Ecto neural progenitor cell (in vitro differentiated cells): ENCODE measurements at places on chromosomes 7 and 10.
A peak's percentile ranks its signal among the peaks of the same experiment; 100 is the strongest.

GRCh38 chr10:20228729-20229128 lies 412.5 kb downstream of the PLXDC2 start:
- DNase-seq, result no peak

DNA sequence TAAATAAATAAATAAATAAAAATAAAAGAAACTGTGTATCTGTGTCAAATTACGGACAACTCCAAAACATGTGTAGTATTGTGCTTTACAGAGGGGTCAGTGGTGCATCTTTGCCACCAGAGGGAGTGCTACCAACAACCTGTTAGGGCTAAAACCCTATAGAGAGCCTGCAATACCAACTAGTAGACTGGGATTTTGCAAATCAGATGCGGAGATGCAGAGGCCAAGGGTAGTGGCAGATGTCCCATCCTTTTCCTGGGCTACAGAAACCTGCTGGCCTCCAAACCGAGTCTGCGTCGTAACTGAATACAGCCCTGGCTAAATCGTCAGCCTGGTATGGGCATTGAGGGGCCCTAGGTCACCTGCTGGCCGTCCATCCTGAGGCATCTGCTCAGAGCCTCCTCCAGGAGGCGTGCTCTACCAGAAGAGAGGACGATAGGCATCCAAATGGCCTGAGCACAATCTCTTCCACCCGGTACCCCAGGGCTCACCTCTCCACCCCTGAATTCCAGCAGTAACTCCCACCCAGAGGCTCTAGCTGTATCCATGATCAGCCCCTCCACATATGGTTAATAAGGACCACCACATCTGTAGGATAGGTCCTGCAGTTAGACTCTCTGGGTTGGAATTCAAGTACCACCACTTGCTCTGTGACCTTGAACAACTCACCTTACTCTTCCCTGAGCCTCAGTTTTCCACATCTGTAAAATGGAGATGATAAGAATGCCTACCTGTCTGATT lies 6.2 kb upstream of the RRP12 start:
- peak; percentile 80 for DNase-seq

DNA sequence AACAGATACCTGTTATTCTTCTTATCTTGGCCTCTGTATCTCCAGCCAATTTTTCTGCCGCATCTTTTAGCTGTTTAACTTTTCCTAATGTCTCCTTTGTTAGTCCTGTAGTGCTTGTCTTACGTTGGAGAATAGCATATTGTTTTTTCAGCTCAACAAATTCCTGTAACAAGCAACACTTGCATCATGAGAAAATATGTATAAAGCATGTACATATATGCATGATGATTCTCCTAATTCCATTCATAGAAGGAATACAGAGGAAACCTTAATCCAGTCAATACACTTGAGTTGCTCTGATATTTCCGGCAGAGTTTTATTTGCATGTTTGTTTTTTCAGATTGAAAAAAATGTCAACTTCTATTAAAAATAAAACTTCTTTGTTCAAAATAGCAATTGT lies 26.1 kb upstream of the LAMB1 start:
- no peak for DNase-seq

GRCh38 chr10:46227936-46228562 lies 58.7 kb upstream of the ANTXRL start:
- DNase-seq, result peak; percentile 51

- no peak for DNase-seq
Measured at GRCh38 chr7:11461946-11462345, 370.1 kb downstream of the THSD7A start.

DNA sequence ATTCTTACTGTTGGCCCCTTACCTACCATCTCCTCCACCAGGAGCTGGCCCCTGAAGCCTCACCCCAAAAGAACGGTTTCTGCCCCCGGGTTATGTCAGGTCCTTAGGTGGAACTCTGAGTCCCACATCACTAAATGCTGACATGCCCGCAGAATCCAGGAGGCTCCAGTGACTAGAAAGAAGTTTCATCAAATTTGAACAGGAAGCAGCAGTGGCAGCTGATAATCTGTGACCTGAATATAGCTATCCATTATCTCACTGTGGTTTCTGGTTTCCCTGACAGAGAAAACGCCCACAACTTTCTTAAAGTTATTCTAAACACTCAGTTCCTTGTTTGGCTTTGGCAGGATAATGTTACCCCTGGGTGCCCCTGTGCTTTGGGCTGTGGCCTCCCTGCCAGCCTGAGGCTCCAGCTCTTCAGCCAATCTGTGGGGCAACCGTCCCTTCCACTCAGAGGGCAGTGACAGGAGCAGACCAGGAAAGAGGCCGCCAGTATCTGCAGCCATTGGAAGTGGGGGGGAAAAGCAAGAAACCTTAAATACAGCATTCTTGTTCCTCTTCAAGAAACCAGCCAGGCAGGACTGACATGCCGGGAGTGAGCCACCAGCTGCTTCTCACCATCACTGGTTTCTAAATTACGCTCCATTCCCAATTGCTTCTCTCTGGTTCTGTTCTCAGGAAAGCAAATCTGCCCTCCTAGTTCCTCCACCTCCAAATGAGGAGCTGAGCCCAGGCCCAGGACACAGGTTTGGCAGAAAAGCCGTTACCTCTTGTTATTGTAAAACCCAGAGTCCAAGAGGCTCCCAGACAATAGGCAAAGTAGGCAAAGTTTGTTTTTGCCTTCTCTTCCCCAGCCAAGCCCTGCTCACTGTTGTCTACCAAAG lies 41.2 kb upstream of the VCL start:
- no peak for DNase-seq

GRCh38 chr7:137611606-137612005 lies 235.2 kb downstream of the DGKI start:
- no peak for DNase-seq

DNA sequence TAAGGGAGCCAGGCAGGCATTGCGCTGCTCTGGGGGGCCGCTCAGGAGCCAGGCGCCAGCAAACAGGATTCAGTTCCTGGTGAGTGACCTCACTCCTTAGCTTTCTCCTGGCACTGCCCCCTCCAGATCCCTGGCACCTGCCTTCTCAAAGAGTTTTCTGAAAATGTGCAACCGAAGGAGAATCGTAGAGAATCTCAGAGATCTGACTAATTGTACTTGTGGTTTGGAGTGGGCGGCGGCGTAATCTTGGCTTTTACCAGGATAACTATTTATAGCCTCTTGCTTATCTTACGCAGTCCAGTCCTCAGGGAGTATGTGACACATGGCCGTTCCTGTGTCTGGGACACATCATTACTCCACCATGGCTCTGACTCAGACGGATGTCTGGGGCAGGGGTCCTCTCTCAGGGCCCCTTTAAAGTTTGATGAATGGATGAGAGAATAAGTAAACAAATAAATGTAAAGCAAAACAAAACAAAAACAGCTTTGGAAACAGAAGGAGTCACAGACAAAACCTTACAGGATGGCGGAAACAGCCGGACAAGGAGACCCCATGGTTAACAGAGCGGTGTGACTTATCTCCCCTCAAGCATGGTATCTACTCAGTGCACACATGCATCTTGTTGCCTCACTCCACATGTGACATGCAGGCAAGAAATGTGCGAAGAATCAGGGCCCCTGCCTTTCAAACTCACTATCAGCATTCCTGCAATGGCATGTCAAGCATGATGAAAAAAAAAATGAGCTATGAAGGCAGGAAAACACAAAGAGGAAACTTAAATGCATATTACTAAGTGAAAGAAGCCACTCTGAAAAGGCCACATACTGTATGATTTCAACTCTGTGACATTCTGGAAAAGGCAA lies 99.7 kb downstream of the TNS3 start:
- no peak for DNase-seq

DNA sequence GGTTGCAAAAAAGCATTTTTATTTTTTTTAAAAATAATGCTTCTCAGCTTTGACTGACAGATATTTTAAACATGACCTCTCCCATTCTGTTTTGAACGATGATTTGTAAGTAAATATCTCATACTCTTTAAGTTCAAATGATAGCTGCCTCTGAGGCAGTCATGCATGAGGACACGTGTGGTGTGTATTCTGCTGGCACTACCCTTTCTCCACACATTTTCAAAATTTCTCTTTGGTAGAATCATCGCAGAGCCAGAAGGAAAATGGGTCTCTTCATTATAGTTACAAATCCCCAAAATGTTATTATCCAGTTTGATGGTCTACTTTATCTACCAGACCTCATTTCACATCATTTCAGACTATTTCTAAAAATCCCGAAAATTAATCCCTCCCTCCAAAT lies 55.1 kb downstream of the FZD1 start:
- no peak for DNase-seq

GRCh38 chr10:89502549-89502948 lies 32.8 kb downstream of the SLC16A12 start:
- no peak for DNase-seq

DNA sequence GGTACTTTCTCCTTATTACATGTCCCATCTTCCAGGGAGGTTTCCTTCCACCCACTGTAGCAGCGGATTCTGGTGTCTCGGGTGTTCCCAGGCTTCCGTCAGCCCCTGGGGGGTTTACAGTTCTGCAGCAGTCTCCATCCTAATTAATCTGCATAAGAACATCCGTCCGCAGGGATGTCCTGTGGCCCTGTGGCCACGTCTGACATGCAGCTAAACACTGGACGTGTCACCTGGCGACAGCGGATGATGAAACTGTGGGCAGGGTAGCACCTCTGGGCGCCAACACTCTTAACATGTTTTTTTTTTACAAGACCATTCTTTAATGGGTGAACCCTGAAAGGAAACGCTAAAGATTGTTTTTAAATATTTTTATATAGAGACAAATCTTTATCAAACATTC lies 58.2 kb downstream of the DIP2C start:
- DNase-seq, result no peak

DNA sequence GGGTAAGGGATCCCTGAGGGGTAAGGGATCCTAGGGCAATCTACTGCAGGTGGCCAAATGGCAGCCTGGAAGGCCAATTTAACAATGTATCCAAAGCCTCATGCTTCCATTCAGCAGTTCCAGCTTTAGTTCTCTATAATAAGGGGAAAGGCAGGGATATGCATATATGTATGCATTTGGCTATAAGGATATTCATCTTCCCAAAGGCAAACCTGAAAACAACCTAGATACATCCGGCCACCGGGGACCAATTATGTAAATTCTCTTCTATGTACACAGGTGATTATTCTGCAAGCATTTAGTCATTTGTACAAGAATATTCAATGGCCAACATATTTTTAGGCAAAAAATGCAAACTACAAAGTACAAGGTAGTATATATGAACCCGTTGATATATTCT lies 26.7 kb downstream of the PSAP start:
- DNase-seq, result no peak

- no peak for DNase-seq
Measured at GRCh38 chr7:421136-421991, 98.3 kb downstream of the PDGFA start.

- DNase-seq, result peak; percentile 82
Measured at GRCh38 chr10:117552156-117552631, 9.6 kb downstream of the EMX2 start.

DNA sequence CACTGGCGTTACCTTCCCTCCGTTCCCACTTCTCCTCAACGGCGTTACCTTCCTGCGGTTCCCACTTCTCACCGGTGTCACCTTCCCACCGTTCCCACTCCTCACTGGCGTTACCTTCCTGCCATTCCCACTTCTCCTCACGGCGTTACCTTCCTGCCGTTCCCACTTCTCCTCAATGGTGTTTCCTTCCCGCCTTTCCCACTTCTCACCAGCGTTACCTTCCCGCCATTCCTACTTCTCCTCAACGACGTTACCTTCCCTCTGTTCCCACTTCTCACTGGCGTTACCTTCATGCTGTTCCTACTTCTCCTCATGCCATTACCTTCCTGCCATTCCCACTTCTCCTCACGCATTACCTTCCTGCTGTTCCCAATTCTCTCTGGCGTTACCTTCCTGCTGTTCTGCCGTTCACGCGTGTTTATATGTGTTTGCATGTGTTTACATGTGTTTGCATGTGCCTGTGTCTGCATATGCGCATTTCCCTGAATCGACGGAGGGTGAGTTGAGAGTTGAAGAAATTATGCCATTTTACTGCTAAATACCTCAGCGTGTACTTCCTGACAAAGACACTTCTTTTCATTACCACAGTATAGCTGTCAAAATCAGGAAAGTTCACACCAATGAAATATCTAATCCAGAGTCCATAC lies 23.2 kb upstream of the CFAP46 start:
- DNase-seq, result no peak

- no peak for DNase-seq
Measured at GRCh38 chr10:61040399-61041016, 96.5 kb upstream of the RHOBTB1 start.

- DNase-seq, result peak; percentile 82
Measured at GRCh38 chr7:22193450-22193983, 163.4 kb downstream of the RAPGEF5 start.

DNA sequence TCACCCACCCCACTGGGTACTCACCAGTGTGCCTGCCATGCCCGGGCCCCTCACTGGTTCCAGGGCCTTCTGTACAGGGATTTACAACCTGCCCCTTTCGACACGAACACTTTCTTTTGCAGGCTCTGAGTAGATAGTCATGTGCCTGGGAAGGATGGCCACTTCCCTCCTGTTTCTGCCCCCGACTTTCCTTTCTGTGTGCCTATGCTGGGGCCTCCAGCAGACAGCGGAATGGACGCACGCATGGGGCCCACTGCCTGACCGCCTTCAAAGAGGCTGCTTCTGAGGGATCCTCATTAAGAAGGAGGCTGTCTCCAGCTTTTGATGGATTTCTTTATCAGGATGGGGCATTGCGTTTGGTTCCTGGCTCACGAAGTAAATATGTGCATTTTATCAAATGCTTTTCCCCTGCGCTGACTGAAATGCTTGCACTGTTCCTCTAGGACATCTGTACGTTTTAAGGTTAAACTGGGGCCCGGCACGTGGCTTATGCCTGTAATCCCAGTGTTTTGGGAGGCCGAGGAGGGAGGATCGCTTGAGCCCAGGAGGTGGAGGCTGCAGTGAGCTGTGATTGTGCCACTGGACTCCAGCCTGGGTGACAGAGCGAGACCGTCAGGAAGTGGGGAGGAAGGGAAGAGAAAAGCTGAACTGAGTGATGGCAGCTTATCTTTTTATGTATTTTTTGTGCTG lies 29.4 kb upstream of the NKX6-2 start:
- DNase-seq, result no peak

GRCh38 chr7:107594961-107595737 lies 15.1 kb downstream of the BCAP29 start:
- no peak for DNase-seq

- no peak for DNase-seq
Measured at GRCh38 chr10:75866300-75866625, 434.8 kb downstream of the LRMDA start.

- no peak for DNase-seq
Measured at GRCh38 chr10:116621476-116621875, 723 bp downstream of the PNLIPRP2 start.

- no peak for DNase-seq
Measured at GRCh38 chr10:29615195-29615594, 19.6 kb downstream of the SVIL start.
